GM18507 (cell line): ENCODE measurements at places on chromosomes 3 and 15.

GRCh38 chr15:46344915-46345314, 710.1 kb downstream of the SQOR start:
- no peak for DNase-seq

- no peak for DNase-seq
These were observed 4.3 kb downstream of the MCTP2 start for GRCh38 chr15:94235646-94236045.

DNA sequence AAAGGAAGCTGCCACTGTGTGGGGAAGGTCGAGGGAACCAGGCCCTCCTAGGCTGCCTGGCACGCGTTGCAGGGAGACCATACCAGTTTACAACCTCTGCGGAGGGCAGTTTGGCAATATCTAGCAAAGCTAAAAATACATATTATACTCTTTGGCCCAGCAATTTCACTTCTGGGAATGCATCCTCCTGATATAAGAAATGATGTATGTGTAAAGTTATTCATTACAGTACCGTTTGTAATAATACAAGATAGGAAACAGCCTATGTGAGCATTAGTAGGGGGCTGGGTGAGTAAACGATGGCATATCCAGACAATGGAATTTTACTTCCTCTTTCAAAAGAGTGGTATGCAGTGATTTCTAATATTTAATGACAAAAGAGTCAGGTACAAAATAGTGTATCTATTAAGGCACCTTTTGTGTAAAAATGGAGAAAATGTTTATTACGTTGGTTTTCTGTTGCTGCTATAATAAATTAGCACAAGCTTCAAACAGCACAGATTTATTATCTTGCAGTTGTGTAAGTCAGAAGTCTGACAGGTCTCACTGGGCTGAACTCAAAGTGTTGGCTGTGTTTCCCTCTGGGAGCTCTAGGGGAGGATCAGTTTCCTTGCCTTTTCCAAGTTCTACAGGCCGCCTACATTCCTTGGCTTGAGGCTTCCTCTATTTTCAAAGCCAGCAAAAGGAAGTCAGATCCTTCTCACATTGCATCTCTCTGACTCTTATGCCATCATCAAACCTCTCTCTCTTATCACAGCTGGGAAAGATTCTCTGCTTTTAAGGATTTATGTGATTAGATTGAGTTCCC, 9.0 kb downstream of the APOD start:
- no peak for DNase-seq

DNA sequence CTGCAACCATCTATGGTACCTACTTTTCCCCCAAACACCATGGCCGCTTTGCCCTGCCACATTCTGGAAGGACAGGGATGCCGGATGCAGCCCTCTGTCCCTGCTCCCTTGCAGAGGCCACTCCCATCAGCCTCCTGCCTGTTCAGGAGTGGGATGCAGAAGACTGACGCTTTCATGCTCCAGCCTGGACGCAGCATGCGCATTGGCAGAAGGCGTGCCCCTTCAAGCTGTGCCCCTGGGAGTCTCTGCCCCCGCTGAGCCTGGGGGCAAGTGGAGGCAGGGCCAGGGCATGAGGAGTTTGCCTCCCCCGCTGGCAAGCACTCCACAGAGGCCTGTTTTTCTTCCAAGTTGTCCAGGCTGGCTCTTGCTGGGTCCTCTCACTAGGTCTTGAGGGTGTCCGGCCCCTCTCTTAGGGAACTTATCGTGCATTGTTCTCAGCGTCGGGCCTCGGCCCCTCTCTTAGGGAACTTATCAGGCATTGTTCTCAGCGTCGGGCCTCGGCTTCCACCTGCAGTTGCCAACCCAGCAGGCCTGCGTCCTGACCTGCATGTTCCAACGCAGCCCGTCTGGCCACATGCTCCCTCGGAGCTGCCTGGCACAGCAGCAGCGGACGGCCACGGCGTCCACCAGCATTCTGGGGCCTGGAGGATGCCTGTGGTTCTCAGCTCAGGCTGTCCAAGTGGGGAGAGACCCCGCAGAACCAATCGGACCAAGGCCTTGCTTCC, 14.6 kb upstream of the SNRPA1 start:
- no peak for DNase-seq

GRCh38 chr3:58355179-58355578, 22.5 kb downstream of the PXK start:
- no peak for DNase-seq

DNA sequence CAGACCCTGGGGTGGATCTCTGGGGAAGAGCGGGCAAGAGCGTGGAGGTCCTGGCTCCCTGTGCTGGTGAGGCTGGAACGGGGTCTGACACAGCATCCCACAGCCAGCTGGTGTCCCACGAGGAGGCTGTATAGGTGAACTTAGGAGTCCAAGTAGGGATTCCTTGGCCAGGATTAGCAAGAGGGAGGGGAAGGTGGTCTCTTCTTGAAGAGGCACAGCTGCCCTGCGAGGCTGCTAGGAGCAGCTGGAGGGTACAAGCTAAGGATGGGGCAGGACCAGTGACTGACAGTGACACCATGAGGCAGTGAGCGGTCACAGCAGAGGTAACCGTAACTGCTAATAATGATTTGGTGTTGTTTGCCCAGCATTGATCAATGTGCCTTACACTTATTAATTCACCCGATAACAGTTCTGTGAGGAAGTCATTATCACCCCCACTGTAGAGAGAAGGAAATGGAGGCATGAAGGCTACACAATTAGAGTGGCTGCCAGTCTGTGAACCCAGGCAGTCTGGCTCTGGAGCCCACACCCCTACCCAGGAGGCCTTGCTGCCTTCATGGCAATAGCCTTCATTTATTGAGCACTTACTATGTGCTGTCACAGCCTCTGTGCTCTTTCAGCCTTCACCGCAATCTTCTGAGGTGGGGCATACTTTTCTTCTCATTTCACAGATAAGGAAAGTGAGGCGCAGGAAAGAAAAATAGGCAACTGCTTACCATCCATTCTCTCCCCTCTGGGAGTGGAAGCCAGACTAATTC, 59.4 kb downstream of the TMEM44 start:
- DNase-seq = peak; percentile 48

- no peak for DNase-seq
These were observed 60.7 kb downstream of the CGNL1 start for GRCh38 chr15:57436961-57437360.
